ENCODE measurements at places on chromosomes 6 and 20.
A peak's percentile ranks its signal among the peaks of the same experiment; 100 is the strongest.

DNA sequence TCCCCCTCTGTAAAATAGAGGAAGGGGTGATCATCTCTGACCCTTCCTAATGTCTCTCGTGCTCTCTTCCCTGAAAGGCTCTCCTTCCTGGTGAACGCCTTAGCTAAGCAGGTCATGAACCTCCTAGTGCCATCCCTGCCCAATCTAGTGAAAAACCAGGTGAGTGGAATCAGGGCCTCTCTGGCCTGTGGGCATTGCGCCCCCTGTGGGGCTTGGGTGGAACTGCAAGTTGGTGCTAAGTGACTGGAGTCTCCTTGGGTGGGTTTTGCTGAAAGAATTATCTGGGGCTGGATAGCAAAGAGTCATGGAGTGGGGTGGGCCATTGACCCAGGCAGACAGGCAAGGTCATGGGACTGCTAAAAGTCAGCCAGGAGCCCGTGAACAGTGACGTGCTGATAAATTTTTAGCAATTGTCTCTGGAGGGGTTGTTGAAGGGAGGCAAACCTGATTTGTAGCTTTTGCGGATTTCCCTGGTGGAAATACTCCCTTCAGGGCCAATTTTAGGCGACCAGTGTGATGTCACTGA is 8.9 kb downstream of the BPIFB1 start:
- DNase-seq: peak; percentile 65

- DNase-seq: no peak
Observed at GRCh38 chr6:2708456-2708855, 42.3 kb downstream of the MYLK4 start.

GRCh38 chr6:38481851-38482250 is 157.9 kb downstream of the BTBD9 start:
- DNase-seq: no peak

DNA sequence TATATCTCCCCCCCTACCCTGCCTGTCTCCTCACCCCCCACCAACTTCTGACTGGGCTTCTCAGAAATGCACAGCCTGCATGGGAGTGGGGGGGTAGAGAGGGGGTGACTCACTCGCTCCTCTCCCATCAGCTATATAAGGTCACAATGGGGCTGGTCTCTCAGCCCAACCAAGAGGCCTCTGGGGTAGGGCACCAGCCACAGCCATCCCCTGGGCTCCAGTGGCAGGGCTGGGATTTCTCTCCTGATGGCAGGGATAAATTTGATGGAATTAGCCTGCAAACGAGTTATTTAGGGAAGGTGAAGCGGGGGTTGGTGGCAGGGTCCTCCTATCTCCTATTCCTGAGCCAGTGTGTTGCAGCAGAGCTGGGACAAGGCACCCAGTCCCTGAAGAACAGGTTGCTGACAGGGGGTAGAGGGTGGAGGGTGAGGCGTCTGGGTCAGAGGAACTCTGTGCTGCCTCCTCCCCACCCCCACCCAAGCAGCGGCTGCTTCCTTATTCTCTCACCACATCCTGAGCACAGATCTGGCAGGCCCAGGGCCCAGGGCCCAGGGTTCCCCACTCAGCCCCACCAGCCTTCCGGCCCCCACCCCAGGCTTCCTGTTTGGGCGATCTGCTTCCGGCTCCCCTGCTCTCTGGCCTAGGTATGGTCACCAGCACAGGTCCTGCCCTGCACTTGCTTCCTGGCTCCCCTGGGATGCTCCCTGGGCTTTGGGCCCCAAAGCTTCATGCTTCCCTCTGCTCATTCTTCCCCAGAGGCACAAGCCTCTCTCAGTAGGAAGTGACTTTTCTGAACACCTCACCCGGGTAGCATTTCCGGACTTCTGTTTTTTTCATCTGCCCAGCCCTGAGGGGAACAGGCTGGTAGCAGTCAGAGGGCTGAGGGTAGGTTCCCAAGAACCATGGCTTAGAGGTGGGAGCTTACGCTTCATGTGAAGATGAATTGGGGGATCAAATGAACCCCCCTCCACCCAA is 4.0 kb downstream of the PPP1R18 start:
- DNase-seq: peak; percentile 90

DNA sequence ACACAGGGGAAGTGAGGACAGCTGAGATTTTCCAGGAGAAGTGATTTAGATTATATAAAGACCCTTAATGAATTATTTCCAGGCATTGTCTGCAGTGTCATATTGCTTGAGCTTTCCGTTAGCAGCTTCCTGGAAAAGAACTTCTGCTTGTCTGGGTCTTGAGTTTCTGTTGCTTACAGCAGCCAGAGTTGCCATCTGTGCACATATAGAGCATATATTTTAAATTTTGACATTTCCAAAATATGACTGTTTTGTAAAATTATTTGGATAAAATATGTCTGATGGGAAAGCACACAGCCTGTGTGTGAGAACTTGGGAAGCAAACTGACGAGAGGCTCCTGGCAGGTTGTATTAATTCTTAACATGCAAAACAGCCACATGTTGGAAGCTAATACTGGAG is 21.0 kb upstream of the NKX2-2 start:
- no peak for DNase-seq

DNA sequence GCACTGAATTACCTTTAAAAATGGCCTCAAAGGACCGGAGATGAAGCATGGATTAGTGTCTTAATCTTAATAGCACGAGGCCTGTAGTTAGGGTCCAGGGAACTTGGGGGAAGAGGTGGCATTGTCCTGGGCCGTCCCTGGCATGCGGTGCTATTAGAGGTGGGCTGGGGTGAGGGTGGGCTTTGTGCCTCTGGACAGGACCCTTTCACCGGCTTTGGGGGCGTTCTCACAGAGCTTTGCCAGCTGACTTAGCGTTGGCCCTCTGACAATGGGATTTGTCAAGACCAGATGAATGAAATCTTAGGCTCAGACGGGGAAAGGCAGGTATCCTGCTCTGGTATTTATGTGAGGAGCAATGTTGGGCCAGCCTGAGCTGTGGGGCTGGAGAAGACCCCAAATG is 59.6 kb downstream of the ERMARD start:
- DNase-seq: no peak

- no peak for DNase-seq
Observed at GRCh38 chr20:52078289-52078688, 113.3 kb downstream of the ZFP64 start.

DNA sequence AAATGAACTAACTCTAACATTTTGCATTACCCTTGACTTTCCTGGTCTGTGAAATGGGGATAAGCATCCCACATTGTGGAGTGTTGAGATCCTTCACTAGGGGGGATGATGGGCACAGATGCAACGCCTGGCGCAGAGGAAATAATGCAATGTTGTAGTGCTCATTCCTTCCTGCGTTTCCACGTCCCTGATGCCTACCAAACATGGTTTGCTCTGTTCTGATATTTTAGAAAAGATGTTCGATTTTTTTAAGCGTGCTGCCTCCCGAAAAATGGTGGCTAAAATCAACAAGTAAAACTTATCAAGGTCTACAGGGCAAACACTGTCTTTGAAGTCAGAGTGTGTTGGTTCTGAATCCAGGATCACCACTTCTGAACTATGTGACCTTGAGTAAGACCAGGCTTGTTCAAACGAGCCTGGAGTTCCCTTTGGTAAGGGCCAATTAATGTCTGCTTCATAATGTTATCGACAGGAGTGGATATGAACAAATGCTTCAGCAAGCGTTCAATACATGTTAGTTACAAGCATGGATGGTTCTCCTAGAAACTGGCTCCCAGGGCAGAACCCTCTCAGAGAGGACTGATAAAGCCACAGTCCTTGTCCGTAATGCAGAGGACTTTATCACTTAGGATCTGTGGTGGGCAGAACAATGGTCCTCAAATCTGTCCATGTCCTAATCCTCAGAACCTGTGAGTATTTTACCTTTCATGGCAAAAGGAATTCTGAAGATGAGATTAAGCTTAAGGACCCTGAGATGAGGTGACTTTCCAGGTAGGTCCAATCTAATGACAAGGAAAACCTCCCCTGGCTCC is 44.7 kb downstream of the SLC22A23 start:
- DNase-seq: no peak

GRCh38 chr6:7417684-7418083 is 28.1 kb downstream of the RIOK1 start:
- DNase-seq: no peak

DNA sequence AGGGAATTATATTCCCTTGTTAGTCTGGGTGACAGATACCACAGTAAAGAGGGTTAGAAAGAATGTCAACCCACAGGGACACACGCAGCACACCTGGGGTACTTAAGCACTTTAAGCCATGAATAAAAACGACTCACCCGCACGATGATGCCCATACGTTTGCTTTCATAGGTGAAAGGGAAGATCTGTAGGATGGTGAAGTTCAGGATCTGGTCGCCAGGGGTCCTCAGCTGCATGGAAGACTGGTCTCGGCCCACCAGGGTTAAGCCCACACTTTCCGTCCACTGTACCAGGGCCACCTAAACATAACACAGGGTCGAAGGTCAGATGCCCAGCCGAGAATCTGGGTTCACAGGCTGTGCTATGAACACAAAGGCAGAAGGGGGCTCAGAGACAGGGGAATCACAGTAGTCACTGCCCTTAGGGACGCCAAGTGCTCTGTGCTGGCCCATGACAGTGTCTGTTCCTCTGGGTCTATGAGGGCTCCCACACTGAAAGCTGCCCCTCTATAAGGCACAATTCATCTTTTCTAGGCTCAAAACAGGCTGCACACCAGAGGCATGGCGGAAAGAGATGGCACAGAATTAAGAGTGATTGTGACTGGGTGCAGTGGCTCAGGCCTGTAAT is 96.8 kb upstream of the NFATC2 start:
- DNase-seq: peak; percentile 60

Measured in CD4-positive, alpha-beta T cell treated with Interleukin-17A for 1 hour (primary cell).